ENCODE measurements at places on chromosomes 2 and 18.

- DNase-seq: no peak
Observed at GRCh38 chr2:117771969-117772630, 42.4 kb upstream of the DDX18 start.

- DNase-seq: no peak
Observed at GRCh38 chr2:222024932-222025880, 273.6 kb downstream of the PAX3 start.

GRCh38 chr2:25330937-25331336 is 10.8 kb downstream of the DNMT3A start:
- no peak for DNase-seq

GRCh38 chr2:37377187-37377532 is 32.7 kb downstream of the QPCT start:
- no peak for DNase-seq

GRCh38 chr18:68429841-68430240 is 285.1 kb downstream of the TMX3 start:
- DNase-seq: no peak

- no peak for DNase-seq
Observed at GRCh38 chr2:67993329-67993728, 69.5 kb downstream of the C1D start.

DNA sequence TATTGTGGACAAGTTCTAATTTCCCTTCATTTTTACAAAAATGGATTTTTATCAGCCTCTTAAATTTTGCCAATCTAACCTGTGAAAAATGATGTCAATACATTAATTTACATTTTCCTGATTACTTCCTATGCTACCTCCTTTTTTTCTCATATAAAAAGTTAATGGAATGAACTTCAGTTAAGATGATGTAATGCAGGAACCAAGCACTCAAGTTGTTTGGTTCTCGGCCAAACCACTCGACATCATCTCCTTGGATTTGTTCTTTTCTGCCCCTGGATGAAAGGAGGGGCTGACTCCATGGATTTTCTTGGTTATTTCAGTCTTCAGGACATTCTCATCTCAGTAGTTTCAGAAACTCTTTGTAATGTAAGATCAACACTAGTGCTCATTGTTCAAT is 253.1 kb upstream of the NXPH2 start:
- DNase-seq: no peak

GRCh38 chr2:211159972-211160371 is 603.6 kb downstream of the CPS1 start:
- no peak for DNase-seq

DNA sequence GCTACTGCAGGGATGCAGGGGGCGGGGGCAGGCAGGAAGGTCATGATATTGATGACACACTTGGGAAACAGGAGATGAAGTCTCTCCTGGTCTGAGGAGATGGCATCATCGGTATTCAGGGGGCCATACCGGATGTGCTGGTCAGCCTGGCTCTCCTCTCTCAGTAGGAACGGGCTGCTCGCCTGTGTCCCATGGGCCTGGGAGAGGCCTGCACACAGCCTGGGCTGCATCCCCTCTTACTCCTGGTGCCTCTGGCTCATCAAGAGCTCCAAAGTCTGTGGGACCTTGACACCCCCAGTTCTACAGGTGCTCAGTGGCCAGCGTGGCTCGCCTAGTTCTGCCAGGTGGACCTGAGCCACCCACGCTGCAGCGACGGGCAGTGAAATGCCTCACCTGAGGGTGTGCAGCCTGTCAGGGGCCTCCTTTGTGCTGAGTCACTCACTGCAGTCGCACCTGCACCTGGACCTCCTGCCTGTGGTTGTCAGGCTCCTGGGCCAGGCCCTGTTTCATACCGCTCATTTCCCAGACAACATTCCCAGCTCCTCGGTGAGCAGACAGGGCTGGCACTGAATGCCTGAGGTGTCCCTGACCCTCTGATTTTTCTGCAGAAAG is 18.6 kb upstream of the CNDP1 start:
- DNase-seq: no peak

DNA sequence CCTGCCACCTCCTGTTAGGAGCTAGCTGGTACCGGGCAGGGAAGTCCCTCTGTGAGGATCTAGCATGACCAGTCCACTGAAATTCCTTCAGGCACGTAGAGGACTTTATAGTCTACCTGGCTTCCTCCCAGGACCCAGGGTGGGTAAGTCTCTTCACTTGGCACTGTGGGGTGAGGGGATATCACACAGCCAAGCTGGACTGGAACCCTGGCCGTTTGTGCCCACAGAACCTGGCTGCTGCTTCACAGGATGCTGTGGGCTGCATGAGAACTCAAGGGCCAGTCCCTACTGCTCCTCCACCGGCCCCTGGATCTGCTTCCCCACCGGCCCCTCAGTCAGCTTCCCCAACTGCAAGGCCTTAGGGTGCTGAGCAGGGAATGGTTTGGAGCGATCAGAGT is 35.8 kb downstream of the HS1BP3 start:
- DNase-seq: no peak

DNA sequence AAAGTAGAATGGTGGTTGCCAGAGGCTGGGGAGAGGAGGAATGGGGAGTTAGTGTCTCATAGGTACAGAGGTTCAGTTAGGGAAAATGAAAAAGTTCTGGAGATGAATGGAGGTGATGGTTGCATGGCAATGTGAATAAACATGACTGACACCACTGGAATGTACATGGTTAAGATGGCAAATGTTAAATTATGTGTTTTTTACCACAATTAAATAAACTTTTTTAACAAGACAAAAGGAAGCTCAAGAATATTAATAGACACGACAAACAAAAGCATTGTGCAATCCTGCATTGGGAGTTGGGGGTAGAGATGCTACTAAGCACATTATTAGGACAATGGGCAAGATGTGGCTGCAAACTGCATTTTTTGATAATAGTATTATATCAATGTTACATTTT is 147.7 kb downstream of the TWIST2 start:
- no peak for DNase-seq

DNA sequence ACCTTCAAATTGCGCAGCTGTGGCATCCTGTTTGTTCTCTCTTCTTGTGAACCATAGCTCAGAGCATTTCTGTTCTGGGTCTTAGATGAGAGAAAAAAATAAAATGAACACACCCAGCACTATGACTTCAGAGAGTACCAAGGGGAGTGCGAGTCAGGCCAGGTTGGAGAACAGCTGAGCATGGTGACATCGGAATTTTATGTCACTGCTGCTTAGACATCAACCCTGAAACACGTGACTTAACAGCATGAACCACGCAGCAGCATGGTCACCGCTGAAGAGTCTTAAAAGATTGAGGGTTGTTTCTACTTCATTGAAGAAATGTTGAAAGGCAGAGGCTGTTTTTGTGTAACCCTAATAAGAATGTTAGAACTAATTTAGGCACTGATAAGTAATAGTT is 288.8 kb upstream of the SOX11 start:
- DNase-seq: no peak

GRCh38 chr18:67639872-67640271 is 123.4 kb upstream of the DSEL start:
- DNase-seq: no peak

DNA sequence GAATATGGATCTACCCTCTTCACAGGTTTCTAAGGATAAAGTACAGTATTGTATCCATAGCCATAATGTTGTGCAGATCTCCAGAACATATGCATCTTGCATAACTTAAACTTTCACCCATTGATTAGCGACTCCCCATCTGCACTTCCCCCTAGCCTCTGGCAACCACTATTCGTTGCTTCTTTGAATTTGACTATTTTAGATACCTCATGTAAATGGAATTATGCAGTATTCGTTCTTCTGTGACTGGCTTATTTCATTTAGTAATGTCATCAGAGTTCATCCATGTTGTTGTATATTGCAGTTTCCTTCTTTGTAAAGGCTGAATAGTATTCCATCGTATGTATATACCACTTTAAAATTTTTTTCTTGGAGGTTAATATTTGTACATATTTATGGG is 128.9 kb downstream of the SMAD7 start:
- no peak for DNase-seq

- no peak for DNase-seq
Observed at GRCh38 chr2:17515652-17516051, 2.6 kb downstream of the RAD51AP2 start.

DNA sequence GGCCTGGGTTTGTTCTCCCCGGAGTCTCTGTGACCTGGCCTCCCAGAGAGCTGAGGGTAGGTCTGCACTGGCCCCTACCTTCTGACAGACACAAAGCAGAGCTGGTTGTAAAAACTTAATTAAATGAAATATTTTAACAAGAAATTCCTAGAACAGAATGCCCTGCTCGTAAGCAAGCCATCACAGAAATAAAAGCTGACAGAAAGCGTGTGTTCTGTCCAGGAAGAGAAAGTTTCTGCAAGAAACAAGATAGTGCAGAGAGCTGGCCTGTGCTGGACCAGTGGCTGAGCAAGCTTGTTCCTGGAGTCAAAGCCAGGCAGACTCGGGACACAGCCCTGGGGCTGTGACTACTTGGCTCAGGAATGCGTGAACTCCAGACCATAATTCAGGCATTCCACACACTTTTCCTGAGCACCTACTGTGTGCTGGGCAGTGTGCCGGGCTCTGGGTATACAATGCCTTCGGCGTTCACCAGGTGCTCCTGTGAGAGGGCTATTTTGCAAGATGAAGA is 51.6 kb downstream of the APOB start:
- DNase-seq: no peak

- peak; percentile 12 for DNase-seq
Observed at GRCh38 chr18:49459404-49460171, 857 bp downstream of the DYM start.

GRCh38 chr2:168749297-168749696 is 53.1 kb upstream of the NOSTRIN start:
- DNase-seq: no peak

- DNase-seq: no peak
Observed at GRCh38 chr2:236712304-236712703, 142.7 kb downstream of the ACKR3 start.

- no peak for DNase-seq
Observed at GRCh38 chr2:4831751-4832150, 860.4 kb upstream of the SOX11 start.

GRCh38 chr18:42051411-42051810 is 96.4 kb downstream of the PIK3C3 start:
- no peak for DNase-seq

- DNase-seq: no peak
Observed at GRCh38 chr18:44836263-44836662, 155.6 kb downstream of the SETBP1 start.

GRCh38 chr2:240465765-240466578 is 30.5 kb downstream of the GPC1 start:
- no peak for DNase-seq

GRCh38 chr2:27689424-27689823 is 25.7 kb downstream of the SLC4A1AP start:
- DNase-seq: no peak

DNA sequence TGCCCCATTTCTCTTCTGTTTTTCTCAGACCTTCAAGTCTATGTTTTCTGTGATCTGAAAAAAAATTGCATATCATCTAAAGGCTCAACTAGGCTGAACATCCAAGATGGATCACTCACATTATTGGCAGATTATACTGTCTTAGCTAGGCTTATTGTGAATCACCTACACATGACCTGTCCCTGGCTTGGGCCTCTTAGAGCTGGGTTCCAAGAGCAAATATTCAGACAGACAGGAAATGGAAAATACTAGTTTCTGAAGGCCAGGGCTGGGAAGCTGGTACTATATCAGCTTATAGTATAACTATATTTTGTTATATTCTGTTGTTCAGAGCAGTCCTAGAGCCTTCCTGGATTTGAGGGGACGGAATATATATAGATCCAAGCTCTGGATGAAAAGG is 90.3 kb downstream of the PIK3C3 start:
- no peak for DNase-seq

GRCh38 chr2:110866045-110866444 is 133.7 kb downstream of the ACOXL start:
- DNase-seq: no peak

DNA sequence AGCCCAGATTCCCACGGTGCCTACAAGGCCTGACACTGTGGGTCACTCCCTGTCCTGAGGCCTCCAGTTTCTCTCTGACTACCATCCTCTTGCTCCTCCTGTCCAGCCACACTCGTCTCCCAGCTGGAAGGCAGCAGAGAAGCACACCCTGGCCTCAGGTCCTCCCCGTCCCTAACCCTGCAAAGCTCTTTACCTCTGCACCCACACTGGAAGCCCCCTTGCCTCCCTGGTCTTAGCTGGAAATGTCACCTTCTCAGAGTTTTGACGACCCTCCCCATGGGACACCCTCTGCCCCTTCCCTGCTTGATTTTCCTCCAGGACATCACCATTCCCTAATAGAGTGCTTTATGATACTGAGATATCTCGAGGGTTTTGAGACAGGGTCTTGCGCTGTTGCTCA is 10.6 kb downstream of the RNU2-63P start:
- no peak for DNase-seq

DNA sequence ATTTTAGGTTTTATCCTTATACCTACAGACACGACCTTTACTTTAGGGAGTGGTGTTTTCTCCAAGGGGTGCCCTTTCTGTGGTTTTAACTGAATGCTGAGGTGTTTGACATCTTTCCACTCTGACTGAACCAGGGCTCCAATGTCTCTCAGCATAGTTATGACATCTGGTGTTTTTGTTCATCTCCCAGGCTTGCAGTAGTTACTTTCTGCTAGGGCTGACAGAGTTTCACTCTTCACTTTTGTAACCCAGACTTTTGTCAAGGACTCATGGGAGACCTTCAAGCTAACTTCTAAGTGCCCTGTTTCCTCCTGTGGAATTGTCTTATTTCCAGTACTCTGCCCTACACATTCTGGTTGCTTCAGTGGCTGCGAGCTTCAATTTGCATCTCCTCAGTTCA is 103.1 kb downstream of the CCDC85A start:
- no peak for DNase-seq

- DNase-seq: no peak
Observed at GRCh38 chr2:229088517-229088913, 182.6 kb downstream of the PID1 start.

GRCh38 chr2:102841107-102841840 is 79.4 kb downstream of the TMEM182 start:
- no peak for DNase-seq

DNA sequence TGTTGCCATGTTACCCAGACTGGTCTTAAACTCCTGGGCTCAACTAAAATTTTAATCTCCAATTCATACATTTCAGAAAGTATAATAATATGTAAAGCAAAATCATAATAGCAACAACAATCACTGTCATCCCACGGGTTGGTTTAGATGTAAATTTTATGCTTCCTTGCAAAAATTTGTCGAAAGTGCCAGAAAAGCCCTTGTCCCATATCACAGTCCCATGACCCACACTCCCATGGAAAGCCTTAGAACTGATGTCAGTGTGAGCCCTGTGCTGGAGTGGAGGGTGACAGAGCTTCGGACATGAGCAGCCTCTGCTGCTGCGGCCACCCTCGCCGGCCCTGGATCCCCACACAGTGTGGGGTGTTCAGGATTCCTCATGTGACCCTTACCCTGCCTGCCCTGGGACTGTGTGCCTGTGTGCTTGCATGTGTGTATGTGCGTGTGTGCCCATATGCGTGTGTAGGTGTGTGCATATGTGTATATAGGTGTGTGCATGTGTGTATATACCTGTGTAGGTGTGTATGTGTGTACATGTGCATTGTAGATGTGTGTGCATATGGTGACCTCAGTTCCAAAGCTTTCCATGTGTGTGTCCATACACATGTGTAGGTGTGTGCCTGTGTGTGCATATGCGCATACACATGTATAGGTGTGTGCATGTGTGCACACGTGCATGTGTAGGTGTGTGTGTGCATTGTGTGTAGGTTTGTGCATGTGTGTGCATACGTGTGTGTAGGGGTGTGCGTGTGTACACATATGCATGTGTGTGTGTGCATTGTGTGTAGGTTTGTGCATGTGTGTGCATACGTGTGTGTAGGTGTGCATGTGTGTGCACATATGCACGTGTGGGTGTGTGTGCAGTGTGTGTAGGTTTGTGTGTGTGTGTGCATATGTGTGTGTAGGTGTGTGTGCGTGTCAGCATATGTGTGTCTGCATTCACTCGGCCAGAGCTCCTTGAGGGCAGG is 65.1 kb downstream of the HPCAL1 start:
- no peak for DNase-seq

- DNase-seq: no peak
Observed at GRCh38 chr2:45855374-45855773, 203.9 kb downstream of the PRKCE start.
